ENCODE measurements at places on chromosomes 13 and 19.

DNA sequence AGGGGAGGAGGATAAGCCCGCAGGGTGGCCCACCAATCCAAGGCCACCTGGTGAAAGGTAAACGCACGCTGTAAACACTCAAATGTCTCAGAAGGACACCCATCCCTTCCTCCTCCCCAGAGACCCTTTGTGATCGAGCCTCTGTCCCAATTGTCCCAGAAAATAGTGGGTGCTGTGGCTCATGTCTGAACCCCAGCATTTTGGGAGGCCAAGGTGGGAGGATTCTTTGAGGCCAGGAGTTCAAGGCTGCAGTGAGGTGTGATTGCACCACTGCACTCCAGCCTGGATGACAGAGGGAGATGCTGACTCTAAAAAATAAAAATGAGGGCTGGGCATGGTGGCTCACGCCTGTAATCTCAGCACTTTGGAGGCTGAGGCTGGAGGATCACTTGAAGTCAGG is 3.1 kb upstream of the ABHD17A start:
- no peak for DNase-seq

- no peak for DNase-seq
Measured at GRCh38 chr19:51365211-51365964, 800 bp downstream of the ETFB start.

DNA sequence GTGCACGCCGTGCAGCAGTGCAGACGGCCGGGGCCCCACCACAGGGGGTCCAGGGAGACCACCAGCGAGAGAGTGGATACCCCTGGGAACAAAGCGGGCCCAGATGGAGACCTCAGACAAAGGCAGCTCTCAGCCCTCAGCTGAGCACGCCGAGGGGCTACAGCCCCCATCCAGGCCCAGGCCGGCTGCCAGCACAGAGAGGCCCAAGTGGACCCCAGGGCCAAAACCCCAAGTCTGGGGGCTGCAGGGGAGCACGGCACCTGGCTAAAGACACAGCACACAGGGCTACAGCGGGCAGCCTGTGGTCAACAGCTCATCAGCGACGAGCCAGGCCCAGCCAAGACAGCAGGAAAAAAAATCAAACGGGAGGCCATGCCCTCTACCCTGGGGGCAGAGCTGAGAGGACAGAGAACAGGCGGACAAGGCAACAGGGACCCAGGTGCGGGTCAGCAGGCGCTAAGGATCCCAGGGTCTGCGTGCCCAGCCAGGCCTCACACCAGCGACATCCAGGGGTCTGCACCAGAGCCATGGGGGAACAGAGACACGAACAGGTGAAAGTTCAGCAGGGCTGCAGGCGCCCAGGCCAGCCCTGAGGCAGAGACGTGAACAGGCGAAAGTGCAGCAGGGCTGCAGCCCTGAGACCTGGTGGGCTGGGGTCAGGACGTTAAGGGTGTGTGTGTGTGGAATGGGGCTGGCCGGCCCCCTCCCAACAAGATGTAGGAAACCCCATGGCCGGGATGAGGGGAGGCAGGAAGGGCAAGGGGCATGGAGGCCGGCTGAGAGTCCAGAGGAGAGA is 34.3 kb downstream of the RASA3 start:
- DNase-seq, result no peak

- DNase-seq, result no peak
Measured at GRCh38 chr13:55245005-55245644, 1895.6 kb upstream of the PRR20A start.

GRCh38 chr19:29927944-29928625 is 14.0 kb upstream of the URI1 start:
- no peak for DNase-seq

DNA sequence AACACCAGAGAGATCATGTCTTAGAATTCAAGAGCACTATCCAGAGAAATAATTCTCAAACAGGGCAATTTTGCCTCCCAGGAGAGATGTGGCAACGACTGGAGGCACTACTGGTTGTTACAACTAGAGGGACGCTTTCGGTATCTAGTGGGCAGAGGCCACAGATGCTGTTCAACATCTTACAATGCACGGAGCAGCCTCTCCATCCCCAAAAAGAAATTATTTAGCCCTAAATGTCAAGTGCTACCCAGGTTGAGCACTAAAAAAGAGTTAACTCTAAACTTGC is 78.6 kb downstream of the ABCC4 start:
- DNase-seq, result no peak

DNA sequence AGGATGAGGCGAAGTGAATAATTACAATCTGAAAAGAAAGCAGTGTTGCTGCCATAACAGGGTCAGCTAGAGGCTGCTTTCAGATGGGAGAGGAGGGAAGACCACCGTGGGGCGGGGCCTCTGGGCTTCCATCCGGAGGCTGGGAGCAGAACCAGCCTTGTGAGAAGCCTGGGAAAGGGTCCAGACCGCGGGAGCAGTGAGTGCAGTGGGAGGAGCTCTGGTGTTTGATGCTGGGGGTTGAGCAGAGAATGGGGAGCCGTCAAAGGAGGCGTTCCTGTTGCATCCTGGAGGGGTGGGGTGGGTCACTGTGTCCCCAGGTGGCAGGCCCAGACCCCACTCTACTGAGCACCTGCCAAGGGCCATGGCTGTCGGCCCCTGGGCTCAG is 18.1 kb downstream of the NKPD1 start:
- no peak for DNase-seq

- DNase-seq, result no peak
Measured at GRCh38 chr13:42875475-42876269, 94.3 kb downstream of the FAM216B start.

GRCh38 chr19:55261671-55262126 is 2.9 kb upstream of the PPP6R1 start:
- DNase-seq, result no peak

GRCh38 chr13:88461272-88462009 is 790.3 kb downstream of the SLITRK5 start:
- no peak for DNase-seq

GRCh38 chr13:90362707-90363106 is 984.8 kb upstream of the MIR17HG start:
- no peak for DNase-seq

DNA sequence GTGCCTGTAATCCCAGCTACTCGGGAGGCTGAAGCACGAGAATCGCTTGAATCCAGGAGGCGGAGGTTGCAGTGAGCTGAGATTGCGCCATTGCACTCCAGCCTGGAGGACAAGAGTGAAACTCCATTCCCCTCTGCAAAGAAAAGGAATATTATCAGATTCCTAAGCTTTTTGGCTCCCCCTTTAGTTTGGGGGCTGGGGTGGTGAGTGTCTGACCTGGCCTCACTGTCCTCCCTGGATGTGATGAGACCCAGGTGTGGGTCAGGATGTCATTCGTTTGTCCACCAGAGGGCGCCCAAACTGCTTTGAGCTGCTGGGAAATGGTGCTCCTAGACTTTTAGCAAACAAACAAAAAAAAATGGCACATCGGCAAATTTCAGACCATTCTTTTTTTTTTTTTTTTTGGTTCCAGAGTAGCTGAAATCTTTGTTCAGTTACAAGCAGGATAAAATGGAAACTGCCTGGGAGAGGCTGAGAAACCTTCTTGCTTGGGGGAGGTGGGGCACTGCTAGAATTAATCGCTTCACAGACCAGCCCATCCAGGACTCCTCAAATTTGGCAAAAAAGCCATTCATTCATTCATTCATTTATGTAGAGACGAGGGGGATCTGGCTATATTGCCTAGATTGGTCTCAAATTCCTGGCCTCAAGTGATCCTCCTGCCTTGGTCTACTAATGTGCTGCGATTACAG is 29.4 kb downstream of the SPC24 start:
- peak; percentile 56 for DNase-seq

- no peak for DNase-seq
Measured at GRCh38 chr13:108708921-108709320, 79.5 kb downstream of the MYO16 start.

DNA sequence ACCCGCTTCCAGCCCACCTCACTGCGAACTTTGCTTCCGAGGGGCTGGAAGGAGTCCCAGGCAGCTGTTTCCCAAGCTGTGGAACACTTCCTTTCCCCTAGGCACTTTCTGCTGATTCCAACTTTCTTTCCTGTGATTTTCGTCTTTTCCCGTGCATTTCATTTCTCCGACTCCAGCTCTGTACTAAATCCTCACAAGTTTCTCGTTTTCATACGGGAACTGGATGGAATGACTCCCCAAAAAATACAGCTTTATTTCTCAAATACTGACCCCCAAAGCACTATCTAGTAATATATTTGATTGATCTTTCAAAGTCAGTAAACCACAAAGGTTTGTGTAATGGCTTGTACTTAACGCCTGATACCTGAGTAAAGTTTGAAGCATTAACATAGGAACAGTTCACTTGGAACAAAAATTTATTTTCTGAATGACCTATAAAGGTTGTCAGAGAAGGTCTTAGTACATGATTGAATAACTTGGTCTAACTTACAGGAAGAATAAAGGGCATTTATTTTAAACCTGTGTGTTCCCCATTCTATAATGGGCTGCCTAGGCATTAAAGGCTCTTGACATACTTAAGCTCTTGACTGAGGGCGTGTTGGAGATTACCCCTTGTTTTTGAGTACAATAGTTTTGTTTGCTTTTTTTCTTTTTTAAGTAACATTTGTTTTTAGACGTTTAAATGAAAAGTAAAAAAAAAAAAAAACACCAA is 1.3 kb upstream of the PCDH9 start:
- DNase-seq, result no peak

GRCh38 chr13:39941911-39942551 is 286.6 kb downstream of the COG6 start:
- DNase-seq, result no peak

- no peak for DNase-seq
Measured at GRCh38 chr19:31444931-31445330, 95.7 kb upstream of the TSHZ3 start.

GRCh38 chr13:102678339-102679107 is 16.3 kb downstream of the METTL21C start:
- DNase-seq, result no peak

DNA sequence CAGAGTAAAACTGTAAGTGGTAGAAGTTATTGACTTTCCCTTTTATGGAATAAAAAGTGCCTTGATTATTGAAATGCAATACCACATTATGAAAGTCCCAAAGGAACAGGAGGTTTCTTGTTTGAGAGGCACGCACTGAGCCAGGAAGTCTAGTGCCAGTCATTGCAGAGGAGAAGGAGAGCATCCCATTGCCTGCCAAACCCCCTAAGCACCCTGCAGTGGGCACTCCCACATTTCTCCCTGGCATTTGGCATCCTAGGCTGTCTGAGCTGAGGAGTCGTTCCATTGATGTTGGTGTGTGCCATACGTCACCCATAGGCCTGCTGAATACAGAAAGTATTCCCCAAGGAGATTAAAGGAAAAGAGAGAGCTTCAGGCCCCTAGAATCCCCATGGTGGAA is 85.7 kb upstream of the MBNL2 start:
- DNase-seq, result no peak

DNA sequence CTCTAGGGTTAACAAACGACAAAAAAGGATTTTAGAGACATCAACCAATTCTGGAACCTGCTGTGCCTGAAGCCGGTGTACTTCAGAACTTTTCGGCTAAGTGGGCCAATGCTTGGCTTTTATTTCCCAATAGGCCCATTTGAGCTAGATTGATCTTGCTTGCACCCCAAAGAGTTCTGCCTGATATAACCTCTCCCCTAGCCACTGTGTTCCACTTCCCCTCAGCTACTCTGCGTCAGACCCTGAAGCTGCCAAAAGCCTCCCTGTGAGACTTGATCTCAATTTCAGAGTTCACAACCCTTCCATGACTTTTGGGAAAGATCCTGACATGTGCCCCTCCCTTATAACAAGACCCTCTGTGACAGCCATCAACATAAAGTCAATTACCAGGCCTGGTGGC is 5.6 kb upstream of the SIGLEC14 start:
- DNase-seq, result no peak

DNA sequence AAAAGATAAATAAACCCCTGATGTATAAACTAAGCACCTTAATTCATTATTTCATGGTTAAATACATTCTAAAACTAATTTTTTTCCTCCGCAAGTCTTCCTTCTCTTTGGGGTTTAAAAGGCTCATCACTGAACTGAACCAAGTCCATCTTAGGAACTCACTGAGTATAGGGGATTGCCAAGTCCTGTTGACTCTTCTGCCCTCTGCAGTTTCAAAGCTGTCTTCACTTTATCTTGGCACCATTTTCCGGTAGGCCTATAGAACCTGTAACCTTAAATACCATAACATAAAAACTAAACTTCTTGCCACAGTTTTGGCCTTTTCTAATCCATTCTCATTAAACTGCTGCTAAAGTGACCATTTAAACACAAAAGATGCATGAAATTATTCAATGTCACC is 66.5 kb upstream of the USPL1 start:
- DNase-seq, result no peak

- no peak for DNase-seq
Measured at GRCh38 chr13:65339241-65339640, 1890.9 kb downstream of the PCDH9 start.

- no peak for DNase-seq
Measured at GRCh38 chr13:60562096-60562780, 165.2 kb downstream of the TDRD3 start.

GRCh38 chr13:45422731-45423292 is 4.6 kb upstream of the SLC25A30 start:
- no peak for DNase-seq

DNA sequence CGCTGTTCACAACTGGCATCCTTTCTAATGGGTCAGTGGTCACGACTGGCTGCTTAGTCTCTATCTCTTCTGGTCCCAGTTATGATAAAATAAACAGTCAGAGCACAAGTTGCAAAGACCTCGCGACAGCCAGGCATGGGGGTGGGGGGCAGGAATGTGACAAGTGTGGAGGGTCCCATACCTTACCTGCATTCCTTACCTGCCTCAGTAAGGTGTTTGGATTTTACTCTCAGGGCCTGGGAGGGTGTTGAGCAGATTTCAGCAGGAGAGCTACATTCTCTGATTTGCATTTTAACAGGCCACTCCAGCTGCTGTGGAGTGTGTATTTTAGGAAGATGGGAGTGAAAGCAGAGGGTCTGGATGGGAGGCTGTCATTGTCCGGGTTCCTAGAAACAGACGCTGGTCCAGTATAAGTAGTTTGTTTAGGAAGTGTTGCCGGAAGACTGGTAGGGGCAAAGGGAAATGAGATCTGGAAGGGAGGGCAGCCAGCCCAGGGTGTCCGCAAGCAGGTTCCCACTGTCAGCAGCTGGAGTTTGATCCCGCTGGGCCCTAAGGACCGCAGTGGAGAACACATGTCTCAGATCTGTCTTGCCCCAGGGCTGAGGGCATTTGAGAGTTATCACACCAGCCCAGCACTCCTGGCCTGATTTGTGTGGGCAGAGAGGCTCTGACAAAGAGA is 920.0 kb downstream of the UQCRFS1 start:
- no peak for DNase-seq

DNA sequence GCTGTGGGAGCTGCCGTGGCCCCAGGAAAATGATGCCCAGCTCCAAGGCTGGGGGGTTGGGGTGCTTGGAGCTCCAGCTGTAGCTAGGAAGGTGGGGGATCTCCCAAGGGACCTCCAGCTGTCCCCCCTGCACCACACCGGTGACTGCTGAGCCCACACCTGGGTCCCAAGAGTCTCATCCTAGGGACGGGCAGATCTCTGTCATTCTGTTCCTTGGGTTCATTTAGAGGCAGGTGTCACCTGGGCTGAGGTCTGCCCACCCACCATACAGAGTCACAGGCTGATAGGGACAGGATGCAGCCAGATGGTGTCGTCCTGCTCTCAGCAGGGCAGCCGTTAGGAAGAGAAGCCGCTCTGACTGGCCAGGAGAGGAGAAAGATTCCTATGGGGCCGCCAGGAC is 5.3 kb downstream of the F2RL3 start:
- no peak for DNase-seq

- peak; percentile 62 for DNase-seq
Measured at GRCh38 chr19:7862413-7862951, 11.7 kb downstream of the PRR36 start.

All from activated T-helper 1 cell treated with Interleukin-2 at 50 U/mL for 16 hours (primary cell).